ENCODE measurements at places on chromosomes 11 and 22. TPM values are rescaled to one million over a fixed set of nuclear protein-coding genes. Genes with fewer than 3 reads are reported as not detected.

VPREB1 gene
- total RNA-seq: not detected

VSIG2 gene
- total RNA-seq: not detected

GRM5 gene
- total RNA-seq: 0.05 TPM

UBASH3B gene
- total RNA-seq: 19.0 TPM

PIWIL4 gene
- total RNA-seq: 2.5 TPM

SCN2B gene
- not detected for total RNA-seq

MMP1 gene
- 122 TPM for total RNA-seq

CD59 gene
- total RNA-seq: 370 TPM

GSTT2B gene
- total RNA-seq: 4.2 TPM

MRGPRX4 gene
- not detected for total RNA-seq

OR52N4 gene
- total RNA-seq: not detected

ARHGAP20 gene
- total RNA-seq: 4.5 TPM

IGLL1 gene
- not detected for total RNA-seq

SULT4A1 gene
- 0.30 TPM for total RNA-seq

OR52K1 gene
- not detected for total RNA-seq

SMC1B gene
- not detected for total RNA-seq

OR51B4 gene
- not detected for total RNA-seq

TRIM22 gene
- 134 TPM for total RNA-seq

KRTAP5-9 gene
- not detected for total RNA-seq

COMT gene
- 252 TPM for total RNA-seq

TREH gene
- total RNA-seq: not detected

SIDT2 gene
- 19.6 TPM for total RNA-seq

OR8G5 gene
- total RNA-seq: not detected

AHNAK gene
- total RNA-seq: 313 TPM

OR4A16 gene
- total RNA-seq: not detected

GNAZ gene
- total RNA-seq: 7.4 TPM

KRTAP5-1 gene
- not detected for total RNA-seq

FOLR1 gene
- total RNA-seq: not detected

RIMBP3B gene
- not detected for total RNA-seq

PTPRJ gene
- 20.8 TPM for total RNA-seq

SLC1A2 gene
- total RNA-seq: 0.30 TPM

CEP126 gene
- total RNA-seq: 0.89 TPM

GAL3ST1 gene
- 0.18 TPM for total RNA-seq

ABCG4 gene
- 0.32 TPM for total RNA-seq

TRIM6 gene
- 8.7 TPM for total RNA-seq

KIRREL3 gene
- 0.59 TPM for total RNA-seq

OR5D16 gene
- total RNA-seq: not detected

POU2AF3 gene
- total RNA-seq: not detected

B3GAT1 gene
- total RNA-seq: not detected

DGCR8 gene
- 26.1 TPM for total RNA-seq

APLNR gene
- total RNA-seq: not detected

PARVA gene
- 80.9 TPM for total RNA-seq

CTSC gene
- 94.1 TPM for total RNA-seq

PVALB gene
- not detected for total RNA-seq

OR9G1 gene
- not detected for total RNA-seq

SLC37A2 gene
- total RNA-seq: 0.30 TPM
